ENCODE measurements at places on chromosomes 4 and X.

DNA sequence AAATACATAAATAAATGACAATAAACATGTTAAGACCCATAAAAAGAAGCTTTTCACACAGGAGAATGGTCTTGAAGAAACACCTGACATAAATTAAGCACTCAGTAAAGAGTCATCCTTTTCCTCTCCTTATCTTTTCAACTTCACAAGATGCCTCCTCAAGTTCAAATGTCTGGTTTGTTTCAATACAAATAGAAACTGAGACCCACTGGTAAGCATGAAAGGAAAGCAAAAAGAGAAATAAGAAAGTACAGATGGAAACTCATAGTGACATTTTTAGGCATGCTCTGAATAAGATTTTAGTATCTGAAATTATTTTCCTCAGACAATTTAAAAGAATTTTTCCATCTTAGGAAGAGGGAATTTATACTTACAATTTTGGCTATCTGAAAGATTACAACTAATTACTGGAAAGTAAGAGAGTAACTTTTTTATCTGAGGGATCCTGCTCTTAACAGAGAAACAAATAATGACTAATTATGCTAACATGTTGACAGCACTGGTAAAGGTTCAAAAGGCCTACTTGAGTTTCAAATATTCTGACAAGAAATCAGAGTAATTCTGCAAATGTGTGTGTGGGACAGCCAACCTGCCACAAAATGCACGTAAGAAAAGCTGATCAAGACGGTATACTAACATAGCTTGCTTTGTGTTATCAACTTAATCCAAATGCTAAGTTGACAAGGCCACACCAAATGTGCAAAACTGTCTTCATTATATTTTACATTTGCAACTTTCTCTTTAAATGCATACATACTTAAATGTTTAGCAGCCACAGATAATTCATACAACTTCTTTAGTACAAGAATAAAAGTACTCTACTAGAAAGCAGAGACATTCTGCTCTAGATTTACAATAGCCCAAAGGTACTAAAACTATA lies 113.0 kb downstream of the IQCM start:
- DNase-seq = no peak

DNA sequence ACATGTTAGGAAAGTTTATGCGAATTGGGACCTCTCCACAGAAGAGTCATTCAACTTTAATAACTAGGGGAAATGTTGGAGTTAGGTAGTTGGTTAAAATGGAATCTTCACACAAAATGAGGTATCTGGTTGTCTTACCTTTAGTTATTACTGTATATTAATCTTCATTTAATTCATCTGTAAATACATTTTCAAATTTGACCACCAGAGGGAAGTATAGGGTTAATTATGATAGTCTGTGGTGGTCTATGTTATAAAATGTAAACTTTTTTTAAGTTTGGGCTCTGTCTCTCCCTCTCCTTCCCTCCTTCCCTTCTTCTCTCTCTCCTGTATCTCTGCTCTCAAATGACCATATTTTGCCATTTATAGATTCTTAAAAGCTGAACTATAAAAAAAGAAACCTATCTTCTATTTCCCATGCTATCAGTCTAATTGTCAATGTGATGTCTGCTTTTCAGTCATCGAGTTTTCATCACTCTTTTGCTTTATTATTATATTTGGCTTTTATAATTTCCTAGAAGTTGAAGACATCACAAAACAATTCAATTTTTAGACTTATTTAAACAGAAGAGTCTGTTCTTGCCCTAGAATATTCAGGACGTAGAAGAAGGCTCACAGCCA lies 49.8 kb downstream of the TMEM144 start:
- no peak for DNase-seq

DNA sequence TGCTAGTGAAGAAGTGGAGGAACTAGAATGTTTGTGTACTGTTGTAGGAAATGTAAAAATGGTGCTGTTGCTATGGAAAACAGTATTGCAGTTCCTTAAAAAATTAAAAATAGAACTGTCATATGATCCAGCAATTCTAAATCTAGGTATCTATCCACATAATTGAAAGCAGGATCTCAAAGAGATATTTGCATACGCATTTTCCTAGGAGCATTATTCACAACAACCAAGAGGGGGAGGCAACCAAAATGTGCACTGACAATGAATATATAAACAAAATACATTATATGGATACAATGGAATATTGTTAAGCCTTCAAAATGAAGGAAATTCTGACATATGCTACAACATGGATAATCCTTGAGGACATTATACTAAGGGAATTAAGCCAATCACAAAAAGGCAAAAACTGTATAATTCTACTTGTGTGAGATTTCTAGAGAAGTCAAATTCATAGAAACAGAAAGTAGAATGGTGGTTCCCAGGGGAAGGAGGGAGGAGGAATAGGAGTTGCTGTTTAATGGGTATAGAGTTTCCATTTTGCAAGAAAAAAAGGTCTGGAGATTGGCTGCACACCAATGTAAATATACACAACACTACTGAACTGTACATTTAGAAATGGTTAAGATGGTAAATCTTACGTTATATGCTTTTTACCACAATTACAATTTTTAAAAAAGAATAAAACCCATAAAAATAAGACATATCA lies 35.6 kb upstream of the KCNE5 start:
- DNase-seq = no peak

GRCh38 chrX:78796916-78797315 lies 49.4 kb downstream of the LPAR4 start:
- no peak for DNase-seq

DNA sequence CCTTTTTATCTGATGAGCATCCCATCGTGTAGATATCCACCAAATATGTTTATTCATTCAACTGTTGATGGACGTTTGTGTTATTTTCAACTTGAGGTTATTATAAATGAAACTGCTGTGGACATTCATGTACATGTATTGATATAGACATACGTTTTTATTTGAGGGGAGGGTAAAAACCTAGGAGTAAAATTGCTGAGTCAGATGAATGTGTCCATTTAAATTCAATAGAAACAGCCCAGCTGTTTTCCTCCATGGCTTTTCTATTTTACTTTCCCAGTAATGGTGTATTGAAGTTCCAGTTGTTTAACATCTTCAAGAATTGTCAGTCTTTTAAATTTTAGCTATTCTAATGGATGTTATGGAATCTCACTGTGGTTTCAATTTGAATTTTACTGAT lies 348.7 kb upstream of the GALNTL6 start:
- no peak for DNase-seq

- DNase-seq = no peak
Observed at GRCh38 chrX:124475358-124475757, 129.0 kb downstream of the SH2D1A start.

- no peak for DNase-seq
Observed at GRCh38 chr4:14259936-14260335, 632.4 kb upstream of the BOD1L1 start.

GRCh38 chr4:114435116-114435515 lies 163.5 kb upstream of the UGT8 start:
- no peak for DNase-seq

GRCh38 chr4:59704616-59705015 lies 1495.5 kb upstream of the ADGRL3 start:
- no peak for DNase-seq

Data from NCI-H1417 treated with DMSO at 0.1 percent for 48 hours (cell line).